Large intestine (tissue), 12 donors: ENCODE measurements at places on chromosomes 1 and 21. TPM values are rescaled to one million over a fixed set of nuclear protein-coding genes. Genes with fewer than 3 reads are reported as not detected.

Gene LCE1C
- not detected for polyA plus RNA-seq

Gene FOXJ3
- polyA plus RNA-seq, result 39.0 TPM

Gene NR1I3
- 13.1 TPM for polyA plus RNA-seq

Gene ARTN
- polyA plus RNA-seq, result 1.4 TPM

Gene BATF3
- 3.0 TPM for polyA plus RNA-seq

Gene C1orf185
- not detected for polyA plus RNA-seq

Gene CASQ1
- polyA plus RNA-seq, result 1.9 TPM

Gene USF1
- polyA plus RNA-seq, result 56.9 TPM

Gene SEMA6C
- polyA plus RNA-seq, result 23.4 TPM

Gene CCDC17
- 0.88 TPM for polyA plus RNA-seq

Gene PRRX1
- polyA plus RNA-seq, result 3.3 TPM

Gene NHLH1
- polyA plus RNA-seq, result 0.19 TPM

Gene ZNF648
- polyA plus RNA-seq, result 0.04 TPM

Gene IRF6
- 68.0 TPM for polyA plus RNA-seq

Gene CCNL2
- polyA plus RNA-seq, result 285 TPM

Gene SASS6
- polyA plus RNA-seq, result 5.8 TPM

Gene SYTL1
- polyA plus RNA-seq, result 9.8 TPM

Gene TMEM50A
- 75.9 TPM for polyA plus RNA-seq

Gene CR1L
- polyA plus RNA-seq, result 0.45 TPM

Gene PTPN7
- 4.4 TPM for polyA plus RNA-seq

Gene LORICRIN
- not detected for polyA plus RNA-seq

Gene GJA9
- 0.42 TPM for polyA plus RNA-seq

Gene RBM11
- 2.2 TPM for polyA plus RNA-seq

Gene DHDDS
- 35.2 TPM for polyA plus RNA-seq

Gene CLCNKB
- polyA plus RNA-seq, result 0.42 TPM

Gene CELA2A
- 0.18 TPM for polyA plus RNA-seq

Gene DCST2
- 4.1 TPM for polyA plus RNA-seq

Gene ATPAF1
- polyA plus RNA-seq, result 48.9 TPM

Gene KPRP
- polyA plus RNA-seq, result not detected

Gene IVL
- not detected for polyA plus RNA-seq

Gene GRHL3
- 0.54 TPM for polyA plus RNA-seq

Gene LGALS8
- polyA plus RNA-seq, result 65.4 TPM

Gene MPL
- polyA plus RNA-seq, result 0.21 TPM

Gene TMPRSS2
- polyA plus RNA-seq, result 149 TPM

Gene INAVA
- polyA plus RNA-seq, result 101 TPM

Gene TRIM45
- polyA plus RNA-seq, result 9.0 TPM

Gene TRABD2B
- 3.0 TPM for polyA plus RNA-seq

Gene COL11A1
- 4.1 TPM for polyA plus RNA-seq

Gene SHE
- 6.1 TPM for polyA plus RNA-seq

Gene PLPPR4
- 1.5 TPM for polyA plus RNA-seq

Gene NEK2
- polyA plus RNA-seq, result 11.1 TPM

Gene RGS13
- 2.3 TPM for polyA plus RNA-seq

Gene PEX10
- polyA plus RNA-seq, result 20.5 TPM

Gene OR2T35
- not detected for polyA plus RNA-seq

Gene IL24
- 0.48 TPM for polyA plus RNA-seq

Gene MFAP2
- polyA plus RNA-seq, result 121 TPM

Gene PROX1
- polyA plus RNA-seq, result 7.8 TPM

Gene COL8A2
- 1.8 TPM for polyA plus RNA-seq

Gene AMY2A
- polyA plus RNA-seq, result not detected
